ENCODE measurements at places on chromosomes 13 and 19. TPM values are rescaled to one million over a fixed set of nuclear protein-coding genes. Genes with fewer than 3 reads are reported as not detected.

The PLIN5 gene
- total RNA-seq, result 1.3 TPM

DNA sequence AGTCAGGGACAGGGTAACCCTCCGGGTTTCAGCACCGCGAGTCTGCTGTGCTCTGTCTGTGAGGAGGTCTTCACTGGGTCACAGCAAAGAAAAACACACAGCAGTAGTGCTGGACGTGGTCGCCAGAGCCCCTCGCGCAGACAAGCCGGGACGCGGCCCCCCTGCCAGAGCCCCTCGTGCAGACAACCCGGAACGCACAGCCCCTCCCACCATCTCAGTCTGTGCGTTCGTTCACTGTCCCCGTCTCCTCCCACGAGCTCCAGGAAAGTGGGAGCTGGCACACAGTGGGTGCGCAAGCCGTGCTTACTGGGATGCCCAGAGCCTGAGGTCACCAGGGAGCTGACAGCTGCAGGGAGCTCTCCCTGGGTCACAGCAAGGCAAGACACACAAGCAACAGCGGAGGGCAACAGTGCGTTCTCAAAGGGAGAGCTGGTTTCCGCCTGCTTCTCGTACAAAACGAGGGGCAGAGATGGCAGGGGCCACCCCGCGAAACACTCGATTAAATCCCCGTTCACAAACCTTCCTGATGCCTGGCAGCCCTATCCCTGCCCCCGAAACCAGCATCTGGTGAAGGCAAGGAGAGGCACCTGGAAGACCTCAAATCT lies 3.2 kb upstream of the PLPP2 start:
- H3K4me1 ChIP-seq, result peaks cover 8% of the 10 kb centered on the region
- no peak overlapping the region for H3K27ac ChIP-seq
- peaks cover 28% of the 10 kb centered on the region for H3K27me3 ChIP-seq
- H3K36me3 ChIP-seq, result no peaks in the 10 kb centered on the region
- no peak overlapping the region for H3K4me3 ChIP-seq

DNA sequence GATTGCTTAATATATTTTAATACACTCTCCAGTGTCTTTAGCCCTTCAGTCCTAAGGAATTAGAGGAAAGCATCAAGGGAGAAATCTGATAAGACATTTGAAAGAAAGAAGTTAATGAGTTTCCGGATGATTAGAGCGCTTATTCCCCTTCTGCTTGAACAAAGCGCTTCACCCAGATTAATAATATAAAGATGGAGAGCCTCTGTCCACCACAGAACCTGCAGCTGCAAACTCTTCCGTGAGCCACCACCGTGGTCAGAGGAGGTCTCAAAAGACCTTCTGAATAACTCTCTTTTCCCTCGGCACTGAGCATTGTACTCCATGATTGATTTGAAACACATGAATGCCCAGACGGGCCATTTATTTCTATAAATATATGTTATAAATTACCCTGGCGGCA lies 14.2 kb upstream of the TUBGCP3 start:
- H3K36me3 ChIP-seq, result no peaks in the 10 kb centered on the region
- H3K27ac ChIP-seq, result no peak overlapping the region
- no peak for DNase-seq
- peaks cover 5% of the 10 kb centered on the region for H3K4me1 ChIP-seq
- H3K27me3 ChIP-seq, result peaks cover 14% of the 10 kb centered on the region

The ZNF222 gene
- total RNA-seq, result 2.8 TPM

Measured in K562 (cell line).